ENCODE measurements at places on chromosomes 6 and 20. TPM values are rescaled to one million over a fixed set of nuclear protein-coding genes. Genes with fewer than 3 reads are reported as not detected.
A peak's percentile ranks its signal among the peaks of the same experiment; 100 is the strongest.

- DNase-seq = peak; percentile 64
Observed at GRCh38 chr6:105851113-105851580, 235.0 kb upstream of the PRDM1 start.

GRCh38 chr6:52261229-52261628 lies 16.9 kb upstream of the IL17F start:
- peak; percentile 41 for DNase-seq

GRCh38 chr6:4603291-4603690 lies 172.9 kb upstream of the CDYL start:
- DNase-seq = no peak

- DNase-seq = peak; percentile 59
Observed at GRCh38 chr6:11770546-11771466, 7.8 kb downstream of the ADTRP start.

- no peak for DNase-seq
Observed at GRCh38 chr6:89489078-89489477, 56.1 kb downstream of the ANKRD6 start.

GRCh38 chr20:18007534-18008292 lies 38.9 kb downstream of the MGME1 start:
- DNase-seq = peak; percentile 37

GRCh38 chr20:53515749-53516148 lies 77.9 kb downstream of the ZNF217 start:
- peak; percentile 35 for DNase-seq

DNA sequence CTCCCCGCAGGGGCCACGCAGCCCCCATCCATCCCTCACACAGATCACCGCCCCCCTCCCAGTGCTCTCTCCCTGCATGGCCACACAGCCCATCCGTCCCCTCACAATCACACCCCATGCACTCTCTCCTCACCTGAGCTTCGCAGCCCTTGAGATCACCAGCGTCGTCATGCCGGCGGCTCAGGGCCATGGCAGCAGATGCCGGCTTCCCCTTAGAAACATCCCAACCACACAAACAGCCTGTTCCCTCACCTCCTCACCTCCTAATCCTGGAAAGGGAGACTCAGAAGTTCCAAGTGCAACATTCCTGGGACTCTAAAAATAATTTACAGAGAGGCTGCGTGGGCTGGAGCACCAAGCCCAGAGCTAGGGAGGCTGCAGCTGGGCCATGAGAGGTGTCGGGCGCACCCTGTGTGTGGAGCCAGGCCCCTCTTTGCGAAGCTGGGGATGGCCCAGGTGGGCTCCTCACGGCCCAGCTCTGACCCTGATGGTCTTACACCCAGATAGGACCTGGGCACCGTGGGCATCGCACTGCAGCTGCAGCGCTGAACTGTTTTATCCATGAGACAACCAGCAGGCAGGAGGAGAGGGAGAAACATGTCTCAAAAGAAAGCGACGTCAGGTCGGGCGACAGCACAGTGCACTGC lies 125.3 kb downstream of the DLL1 start:
- peak; percentile 69 for DNase-seq

DNA sequence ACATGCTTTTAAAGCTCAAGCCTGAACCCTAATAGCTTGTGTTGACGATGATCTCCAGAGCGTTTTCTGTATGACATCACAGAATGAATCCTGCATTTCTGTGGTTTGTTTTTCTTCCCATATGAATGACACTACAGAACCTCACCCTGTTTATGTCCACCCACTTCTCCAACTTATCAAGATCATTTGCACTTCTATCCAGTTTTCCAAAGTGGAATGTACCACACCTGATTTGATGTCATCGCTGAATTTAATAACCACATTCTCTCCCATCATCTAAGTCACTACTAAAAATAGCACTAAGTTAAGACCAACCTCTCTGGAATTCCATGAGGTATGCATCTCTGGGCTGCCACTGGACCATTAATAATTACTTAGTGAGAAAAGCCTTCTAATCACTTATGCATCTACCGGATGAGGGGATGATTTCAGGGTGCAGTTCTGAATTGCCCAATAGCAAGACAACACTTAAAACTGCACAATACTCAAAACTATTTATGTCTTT lies 33.3 kb upstream of the CITED2 start:
- DNase-seq = no peak

GRCh38 chr6:31358302-31358701 lies 1.3 kb upstream of the HLA-B start:
- DNase-seq = no peak

GRCh38 chr6:151627689-151628444 lies 134.1 kb downstream of the CCDC170 start:
- DNase-seq = no peak

DNA sequence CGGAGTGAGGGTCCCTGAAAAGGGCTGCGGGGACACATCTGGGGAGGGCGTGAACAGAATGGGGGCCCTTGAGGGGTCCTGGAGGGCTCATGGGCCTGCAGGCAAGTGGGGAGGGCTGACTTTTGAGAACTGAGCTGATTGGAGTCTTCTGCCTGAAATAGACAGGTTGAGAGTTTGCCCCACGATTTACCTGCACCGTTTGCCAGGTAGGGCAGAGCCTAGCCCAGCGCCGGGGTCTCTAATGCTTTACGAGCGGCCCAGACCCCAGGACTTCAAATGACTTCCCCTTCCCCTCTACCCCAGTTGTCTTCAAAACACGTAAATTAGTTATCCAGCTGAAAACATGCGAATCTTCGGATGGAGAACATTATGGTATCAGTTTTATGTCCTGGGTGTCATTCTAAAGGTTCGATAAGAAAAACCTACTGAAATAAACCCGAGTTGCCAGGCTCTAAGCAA lies 1.3 kb downstream of the PLCB1 start:
- DNase-seq = no peak

DNA sequence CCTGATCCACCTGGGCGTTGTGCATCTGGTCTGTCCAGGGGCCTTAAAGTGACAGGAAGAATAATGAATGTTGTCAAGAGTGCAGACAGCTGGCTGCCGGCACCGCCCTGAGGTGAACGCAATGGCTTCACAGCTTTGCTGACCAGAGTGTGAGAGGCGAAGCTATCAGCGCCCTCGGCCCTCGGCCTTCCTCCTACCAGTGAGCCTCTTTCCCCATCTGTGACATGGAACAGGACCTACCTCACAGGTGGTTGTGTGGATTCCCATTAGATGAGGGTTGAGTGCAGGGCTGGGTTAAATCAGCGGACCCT lies 54.8 kb downstream of the CTCFL start:
- no peak for DNase-seq

DNA sequence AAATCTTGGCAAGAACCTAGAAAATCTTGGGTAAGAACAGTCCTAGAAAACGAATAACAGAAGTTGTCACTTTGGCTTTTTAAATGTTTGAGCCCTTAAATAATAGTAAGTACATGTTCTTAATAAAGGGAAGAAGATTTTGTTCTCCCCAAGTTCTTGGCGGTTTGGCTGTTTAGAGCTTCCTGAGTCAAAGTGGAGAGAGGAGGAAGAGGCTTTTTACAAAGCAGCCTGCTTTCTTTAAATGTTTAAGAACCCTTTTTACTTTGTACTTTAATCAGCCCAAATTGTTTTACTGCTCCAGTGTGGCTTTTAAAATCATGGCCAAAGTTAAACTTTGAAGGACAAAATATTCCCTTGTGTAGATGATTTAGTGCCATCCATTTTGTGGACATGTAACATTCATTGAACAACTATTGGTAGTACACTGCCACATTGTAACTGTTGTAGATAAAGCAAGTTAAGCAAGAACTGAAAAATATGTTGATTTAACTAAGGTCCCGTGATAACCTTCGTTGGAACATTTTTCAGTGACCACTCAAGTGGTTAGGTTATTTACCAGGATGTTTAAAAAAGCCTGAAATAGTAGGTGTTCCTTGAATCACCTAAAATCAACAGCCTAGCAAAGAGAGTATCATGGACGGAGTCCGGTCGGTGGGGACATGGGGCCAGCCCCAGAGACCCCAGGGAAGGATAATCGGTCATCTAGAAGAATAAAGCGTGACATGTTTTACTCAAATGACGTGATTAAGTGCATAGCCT lies 2.4 kb downstream of the AMD1 start:
- no peak for DNase-seq

- DNase-seq = no peak
Observed at GRCh38 chr6:49563006-49563886, 12.8 kb downstream of the C6orf141 start.

DNA sequence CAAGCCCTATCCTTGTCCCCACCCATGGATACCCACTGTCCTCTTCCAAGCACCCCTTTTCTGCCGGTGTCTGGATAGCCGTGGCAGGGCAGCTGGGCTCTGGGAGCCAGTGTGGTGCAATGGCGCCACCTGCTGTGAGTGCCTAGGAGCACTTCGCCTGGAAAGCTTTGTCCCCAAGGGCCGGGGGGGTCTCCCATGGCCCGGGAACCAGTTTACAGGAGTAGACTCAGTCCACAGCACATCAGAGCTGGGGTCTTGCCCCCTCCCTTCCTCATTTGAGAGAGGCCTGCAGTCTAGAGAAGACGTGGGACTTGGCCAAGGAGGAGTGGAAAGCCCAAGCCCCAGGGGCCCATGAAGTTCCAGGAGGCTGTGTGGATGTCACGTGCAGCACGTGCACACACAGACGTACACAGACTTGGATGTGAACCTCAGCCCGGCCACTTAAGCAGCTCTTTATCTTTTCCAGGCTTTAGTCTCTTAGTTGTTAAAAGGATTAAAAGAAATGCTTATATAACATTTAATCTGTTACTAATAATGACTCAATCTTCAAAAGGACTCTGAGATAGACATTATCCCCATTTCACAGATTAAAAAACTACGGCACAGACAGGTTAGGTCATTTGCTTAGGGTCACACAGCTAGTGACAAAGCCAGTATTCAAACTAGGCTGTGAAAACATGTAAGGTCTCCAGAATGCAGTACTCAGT lies 40.9 kb upstream of the CDH22 start:
- DNase-seq = peak; percentile 76

- DNase-seq = no peak
Observed at GRCh38 chr6:148304976-148305375, 37.7 kb upstream of the SASH1 start.

DNA sequence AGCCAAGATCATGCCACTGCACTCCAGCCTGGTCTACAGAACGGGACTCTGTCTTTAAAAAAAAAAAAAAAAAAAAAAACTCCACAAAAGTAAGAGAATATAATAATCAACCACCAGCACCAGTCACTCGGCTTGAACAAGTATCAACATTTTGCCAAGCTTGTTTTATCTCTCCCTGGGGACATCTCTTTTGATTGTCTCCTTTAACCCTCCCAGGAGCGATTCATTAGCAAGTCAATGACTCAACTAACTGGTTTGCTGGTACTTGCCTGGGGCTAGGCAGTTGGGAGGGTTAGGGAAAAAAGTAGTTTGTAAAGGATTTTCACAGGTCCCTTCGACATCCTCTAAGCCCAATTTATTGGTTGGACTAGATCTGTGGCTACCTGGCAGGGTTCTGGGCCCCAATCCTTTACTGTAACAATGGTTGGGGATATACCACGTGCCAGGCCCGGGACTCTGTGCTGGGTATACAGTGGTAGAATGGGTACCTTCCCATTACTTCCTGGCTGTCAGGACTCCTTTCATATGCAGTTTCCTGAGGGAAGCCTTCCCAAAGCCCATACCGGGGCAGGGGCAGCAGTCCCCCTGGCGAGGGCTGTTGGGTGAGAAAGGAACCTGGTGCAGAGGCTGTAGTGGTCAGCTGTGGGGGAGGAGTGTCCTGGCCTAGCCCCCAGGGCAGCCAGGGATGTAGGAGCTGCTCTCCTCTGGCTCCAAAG lies 12.2 kb downstream of the TGIF2 start:
- DNase-seq = peak; percentile 51

GRCh38 chr6:122657601-122658000 lies 47.4 kb downstream of the PKIB start:
- no peak for DNase-seq

GRCh38 chr6:7537565-7538174 lies 3.8 kb upstream of the DSP start:
- DNase-seq = no peak

GRCh38 chr6:37005827-37006567 lies 542 bp downstream of the FGD2 start:
- no peak for DNase-seq

GRCh38 chr6:112396221-112396620 lies 49.1 kb downstream of the RFPL4B start:
- no peak for DNase-seq

- DNase-seq = no peak
Observed at GRCh38 chr20:59153832-59154231, 9.8 kb upstream of the ZNF831 start.

DNA sequence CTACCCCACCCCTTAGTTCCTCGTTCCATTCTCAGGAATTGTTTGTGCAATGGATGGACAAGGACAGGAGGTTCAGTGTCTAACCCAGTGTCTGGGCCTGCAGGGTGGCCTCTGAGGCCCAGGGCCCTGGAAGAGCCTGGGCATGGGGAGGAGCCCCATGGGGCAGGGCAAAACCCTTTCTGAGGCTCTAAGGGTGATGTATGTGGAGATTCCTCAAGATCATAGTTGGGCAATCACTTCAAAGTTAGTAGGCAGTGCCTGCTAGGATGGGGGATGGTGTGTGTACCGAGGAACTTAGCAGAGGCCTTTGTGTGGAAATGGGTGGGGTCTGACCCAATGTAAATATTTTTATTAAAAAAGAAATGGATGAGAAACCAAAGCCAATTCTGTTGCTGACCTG lies 6.7 kb upstream of the C2 start:
- no peak for DNase-seq

- DNase-seq = no peak
Observed at GRCh38 chr20:17635332-17636244, 46.5 kb downstream of the RRBP1 start.

DNA sequence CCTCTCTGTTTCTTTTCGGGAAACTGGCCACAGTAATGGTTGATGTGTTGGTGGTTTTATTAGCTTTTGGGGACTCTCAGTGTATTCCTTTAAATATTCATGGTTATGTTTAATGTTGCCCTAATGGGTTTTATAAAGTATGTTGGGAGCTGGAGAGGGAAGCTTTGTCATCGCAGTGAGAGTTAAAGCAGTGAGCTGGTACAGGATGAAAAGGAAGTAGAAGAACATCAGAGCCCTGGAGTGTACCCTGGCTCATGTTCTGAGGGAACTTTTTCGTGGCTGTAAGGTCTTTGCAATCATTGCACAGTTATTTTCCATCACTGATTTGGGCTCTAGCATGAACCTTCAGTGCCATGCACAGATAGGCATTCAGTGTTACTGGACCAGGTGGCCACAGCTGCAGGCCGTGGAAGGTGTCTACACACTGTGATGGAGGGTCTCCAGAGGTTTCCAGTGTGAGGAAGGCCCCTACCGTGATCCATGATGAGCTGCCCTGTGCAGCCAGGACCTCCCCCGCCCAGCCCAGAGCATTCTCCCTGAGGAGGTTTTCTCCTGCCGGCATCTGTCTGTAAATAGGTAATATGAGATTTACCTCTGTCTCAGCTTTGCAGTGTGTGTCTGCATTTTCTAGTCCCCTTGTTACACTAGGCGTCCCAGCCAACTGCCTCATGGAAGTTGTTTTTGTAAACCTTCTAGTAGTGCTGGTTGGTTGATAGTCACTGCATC lies 22.4 kb upstream of the TMEM217 start:
- no peak for DNase-seq

- DNase-seq = no peak
Observed at GRCh38 chr6:135710042-135710441, 141.5 kb upstream of the PDE7B start.

- DNase-seq = no peak
Observed at GRCh38 chr6:12283904-12284303, 6.3 kb upstream of the EDN1 start.

The HLA-DQB2 gene
- not detected for total RNA-seq

The TREML1 gene
- total RNA-seq = not detected

The SF3B5 gene
- total RNA-seq = 61.9 TPM

The LRRN4 gene
- total RNA-seq = not detected

The TSBP1 gene
- not detected for total RNA-seq

The ZBTB2 gene
- total RNA-seq = 5.8 TPM

The CCR6 gene
- total RNA-seq = not detected

The C4B gene
- total RNA-seq = 38.0 TPM

The SPACA1 gene
- total RNA-seq = not detected
